Adrenal gland (tissue), 19 donors: ENCODE measurements at places on chromosomes 4 and X. TPM values are rescaled to one million over a fixed set of nuclear protein-coding genes. Genes with fewer than 3 reads are reported as not detected.

SOD3 gene
- 6.7 TPM for total RNA-seq

RIPPLY1 gene
- total RNA-seq: not detected

NPY5R gene
- 1.8 TPM for total RNA-seq

IL2RG gene
- 5.5 TPM for total RNA-seq

BMP2K gene
- total RNA-seq: 73.2 TPM

AMBN gene
- not detected for total RNA-seq

GPR119 gene
- total RNA-seq: not detected

ODAPH gene
- total RNA-seq: not detected

DNA sequence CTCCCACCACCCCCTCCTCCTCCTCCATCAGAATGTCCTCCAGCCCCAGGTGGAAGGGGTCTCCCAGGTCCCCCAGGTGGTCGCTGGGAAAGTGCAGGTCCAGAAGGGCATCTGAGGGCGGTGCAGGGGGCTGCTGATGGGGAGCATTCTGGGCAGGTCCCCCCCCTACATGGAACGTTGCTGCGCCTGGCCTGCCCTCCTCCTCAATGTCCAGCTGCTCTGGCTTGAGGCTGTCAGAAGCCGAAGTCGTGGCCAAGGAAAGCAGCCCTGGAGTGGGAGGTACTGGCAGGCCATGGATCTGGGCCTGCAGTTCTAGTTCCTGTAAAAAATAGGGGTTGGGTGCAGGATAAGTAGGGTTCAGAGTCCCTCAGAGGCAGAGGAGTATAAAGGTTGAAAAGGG lies 12.9 kb downstream of the TFE3 start:
- no peak for DNase-seq

GRCh38 chr4:150063128-150063527 lies 15.1 kb upstream of the DCLK2 start:
- DNase-seq: no peak

DNA sequence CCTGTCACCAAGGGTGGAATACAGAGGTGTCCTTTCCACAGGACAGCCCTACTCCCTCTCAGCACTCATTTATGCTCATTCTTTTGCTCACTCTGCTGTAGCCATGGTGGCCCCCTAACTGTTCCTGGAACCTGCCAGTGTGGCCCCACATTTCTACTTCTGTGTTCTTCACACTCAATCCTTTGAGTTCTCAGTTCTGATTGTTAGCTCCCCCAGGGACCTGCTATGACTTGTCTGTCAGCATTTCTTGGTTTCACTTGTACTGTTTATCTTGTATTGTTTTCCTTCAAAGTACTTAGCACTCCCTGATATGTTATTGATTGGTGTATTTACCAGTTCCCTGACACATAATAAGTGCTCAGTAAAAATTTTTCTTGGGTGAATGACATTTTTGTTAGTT lies 14.9 kb downstream of the VBP1 start:
- no peak for DNase-seq

- no peak for DNase-seq
Measured at GRCh38 chr4:53793096-53793495, 201.8 kb upstream of the LNX1 start.

DNA sequence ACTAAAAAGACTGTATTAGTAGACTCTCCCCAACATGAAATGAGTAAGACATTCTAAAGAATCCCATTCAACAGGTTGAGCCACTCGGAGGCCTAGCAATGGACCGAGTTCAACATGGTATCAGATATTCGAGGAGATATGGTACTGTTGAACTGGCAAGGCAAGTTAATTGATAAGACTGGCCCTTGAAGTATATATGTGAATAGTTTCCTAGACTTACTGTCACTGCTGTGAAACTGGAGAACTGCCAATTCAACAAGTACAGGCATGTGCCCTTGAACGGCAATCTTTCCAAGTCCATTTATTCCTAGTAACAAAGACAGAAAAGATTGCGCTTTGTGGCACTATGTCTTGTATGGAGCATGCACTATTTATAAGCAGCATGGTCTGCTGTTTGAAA lies 24.4 kb downstream of the FAT1 start:
- no peak for DNase-seq

- no peak for DNase-seq
Measured at GRCh38 chr4:87749883-87750282, 49.5 kb upstream of the IBSP start.

GRCh38 chrX:70264784-70265183 lies 3.4 kb upstream of the ARR3 start:
- no peak for DNase-seq

DNA sequence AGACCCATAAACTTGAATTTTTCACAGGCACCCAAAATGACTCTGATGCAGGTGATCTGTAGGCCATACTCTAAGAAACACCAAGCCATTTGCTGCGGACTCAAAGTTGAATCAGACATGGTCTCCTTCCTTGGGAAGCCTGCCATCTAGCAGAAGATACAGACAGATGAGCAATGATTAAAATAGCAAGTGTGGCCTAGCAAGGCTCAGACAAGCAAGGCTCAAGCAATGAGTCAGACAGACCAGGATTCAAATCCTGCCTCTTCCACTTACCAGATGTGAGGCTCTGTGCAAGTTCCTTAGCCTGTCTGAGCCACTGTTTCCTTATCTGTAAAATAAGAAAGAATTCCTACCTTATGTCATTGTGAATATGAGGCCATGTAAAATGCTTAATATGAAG lies 2.3 kb downstream of the CCDC149 start:
- no peak for DNase-seq

- DNase-seq: no peak
Measured at GRCh38 chr4:145451895-145452294, 29.8 kb upstream of the SMAD1 start.
